ENCODE measurements at places on chromosomes 7 and 10. TPM values are rescaled to one million over a fixed set of nuclear protein-coding genes. Genes with fewer than 3 reads are reported as not detected.

Gene WNT2
- not detected for total RNA-seq

Gene ADIRF
- total RNA-seq: not detected

Gene CD36
- 0.23 TPM for total RNA-seq

Gene NXPH1
- total RNA-seq: 1.0 TPM

GRCh38 chr7:74590813-74591212, 66.7 kb upstream of the GTF2I start:
- H3K27me3 ChIP-seq: no peaks in the 10 kb centered on the region
- DNase-seq: no peak
- no peak overlapping the region for H3K27ac ChIP-seq
- H3K4me3 ChIP-seq: no peak overlapping the region
- peaks cover 5% of the 10 kb centered on the region for H3K36me3 ChIP-seq
- H3K4me1 ChIP-seq: peaks cover 18% of the 10 kb centered on the region

- no peak overlapping the region for H3K27ac ChIP-seq
- H3K27me3 ChIP-seq: no peaks in the 10 kb centered on the region
- H3K36me3 ChIP-seq: no peaks in the 10 kb centered on the region
These were observed 40.3 kb upstream of the YAE1 start for GRCh38 chr7:39525926-39526325.

DNA sequence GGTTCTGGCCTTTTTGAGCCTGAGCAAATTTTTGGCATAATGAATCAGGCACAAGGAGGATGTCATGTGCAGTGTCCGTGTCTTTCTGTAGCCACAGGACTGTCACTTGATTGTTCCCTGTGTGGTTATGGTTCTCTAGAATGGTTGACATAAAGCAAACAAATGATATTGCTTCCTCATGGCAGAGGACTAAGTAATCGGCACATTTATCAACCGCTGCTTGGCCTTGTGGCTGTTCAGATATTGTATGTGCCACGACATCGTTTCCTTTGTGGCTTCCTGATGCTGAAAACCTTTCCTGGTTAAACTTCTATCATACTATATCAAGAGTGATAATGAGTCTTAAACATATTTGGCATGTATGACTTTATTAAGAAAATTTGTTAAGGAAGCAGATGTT, 598.8 kb downstream of the SUGCT start:
- DNase-seq: no peak
- no peak overlapping the region for H3K27ac ChIP-seq
- no peak overlapping the region for H3K4me3 ChIP-seq
- no peaks in the 10 kb centered on the region for H3K27me3 ChIP-seq
- peaks cover 3% of the 10 kb centered on the region for H3K36me3 ChIP-seq

GRCh38 chr10:91705948-91706670, 73.2 kb upstream of the PPP1R3C start:
- H3K27ac ChIP-seq: no peak overlapping the region
- H3K4me3 ChIP-seq: no peak overlapping the region
- peaks cover 4% of the 10 kb centered on the region for H3K4me1 ChIP-seq
- DNase-seq: no peak
- no peaks in the 10 kb centered on the region for H3K27me3 ChIP-seq

DNA sequence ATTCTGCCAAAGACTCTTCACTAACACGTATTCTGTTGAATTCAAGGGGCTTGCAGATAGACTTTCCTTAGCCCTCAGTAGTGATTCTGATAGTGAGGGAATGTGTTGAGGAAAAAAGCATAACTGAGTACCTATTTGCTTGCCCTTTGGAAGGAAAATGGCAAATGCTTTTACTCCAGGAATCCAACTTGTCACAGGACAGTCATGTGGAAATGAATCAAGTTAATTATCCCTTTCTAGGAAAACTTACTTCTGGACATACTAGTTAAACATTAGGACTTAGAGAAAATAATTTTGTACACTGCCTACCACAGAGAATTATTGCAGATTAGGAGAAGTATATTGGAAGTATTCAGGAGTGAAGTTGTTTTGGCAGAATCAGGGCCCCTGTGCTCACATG, 148.9 kb upstream of the SLC13A1 start:
- H3K4me1 ChIP-seq: peaks cover 3% of the 10 kb centered on the region
- no peak overlapping the region for H3K27ac ChIP-seq
- H3K36me3 ChIP-seq: no peaks in the 10 kb centered on the region
- no peak for DNase-seq
- H3K4me3 ChIP-seq: no peak overlapping the region

DNA sequence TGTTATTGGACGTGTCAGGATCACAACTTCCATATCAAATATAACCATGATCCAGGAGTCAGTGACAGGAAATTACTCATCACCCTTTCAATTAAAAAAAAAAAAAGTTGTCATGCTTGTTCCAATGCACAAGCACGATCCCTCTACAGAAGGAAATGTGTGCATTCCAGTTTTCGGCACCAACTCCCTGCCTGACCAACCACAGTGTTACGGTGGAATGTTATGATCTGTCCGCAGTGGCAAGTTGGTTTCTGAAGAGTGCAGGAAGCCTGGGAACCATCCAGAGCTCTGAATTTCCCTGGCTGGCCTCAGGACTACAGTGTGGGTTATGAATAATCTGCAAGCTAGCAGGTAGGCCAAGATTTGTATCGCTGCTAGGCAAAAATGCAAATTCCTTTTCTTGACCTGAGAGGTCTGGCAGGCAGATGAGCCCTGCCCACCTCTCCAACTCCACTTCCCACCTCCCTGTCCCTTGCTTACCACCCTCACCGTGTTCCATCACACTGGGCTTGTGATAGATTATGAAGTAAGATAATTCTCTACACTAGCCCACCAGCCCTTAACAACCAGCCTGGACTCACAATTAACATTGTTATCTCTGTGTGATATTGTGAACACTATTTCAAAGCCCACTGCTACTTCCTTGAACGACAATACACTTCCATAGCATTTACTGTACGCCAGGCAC, 20.4 kb downstream of the FRMPD2 start:
- H3K27me3 ChIP-seq: no peaks in the 10 kb centered on the region
- H3K27ac ChIP-seq: no peak overlapping the region
- no peak for DNase-seq
- H3K4me1 ChIP-seq: peaks cover 11% of the 10 kb centered on the region
- H3K4me3 ChIP-seq: no peak overlapping the region

GRCh38 chr10:60467202-60467546, 77.5 kb upstream of the ANK3 start:
- no peaks in the 10 kb centered on the region for H3K27me3 ChIP-seq
- H3K27ac ChIP-seq: no peak overlapping the region
- no peak for DNase-seq
- no peaks in the 10 kb centered on the region for H3K4me1 ChIP-seq

DNA sequence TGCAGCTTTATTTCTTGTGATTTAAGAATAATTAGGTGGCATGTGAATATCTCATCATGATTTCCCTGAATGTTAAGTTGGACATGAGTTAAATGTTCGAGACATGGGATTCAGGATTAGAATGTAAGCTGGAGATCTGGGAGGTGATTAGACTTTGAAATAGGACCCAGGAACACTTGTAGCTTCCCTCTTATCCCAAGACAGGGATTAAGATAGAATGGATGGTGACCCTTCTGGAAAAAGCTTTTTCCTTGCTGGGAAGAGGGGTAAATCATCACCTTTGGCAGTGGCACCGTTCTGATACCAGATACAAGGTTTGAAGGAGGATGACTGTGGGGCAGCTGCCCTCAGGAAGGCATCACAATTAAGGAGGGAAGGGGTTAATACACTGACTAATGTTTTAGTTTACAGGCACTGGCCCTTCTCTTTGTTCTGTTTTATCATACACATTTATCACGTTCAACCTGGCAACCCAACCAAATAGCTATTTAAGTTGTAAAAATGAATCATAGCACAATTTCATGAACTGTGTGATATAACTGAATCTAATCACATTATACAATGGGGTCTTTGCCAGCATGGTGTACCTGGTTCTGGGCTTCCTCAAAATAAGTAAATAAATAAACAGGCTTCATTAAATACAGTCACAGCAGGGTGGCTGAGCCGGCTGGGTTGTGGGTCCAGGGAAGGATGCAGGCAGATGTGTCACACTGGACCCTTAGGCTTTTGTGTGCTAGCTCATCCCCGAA, 212.7 kb downstream of the LRMDA start:
- H3K27me3 ChIP-seq: peaks cover 9% of the 10 kb centered on the region
- H3K4me3 ChIP-seq: no peak overlapping the region
- DNase-seq: no peak
- H3K36me3 ChIP-seq: no peaks in the 10 kb centered on the region

GRCh38 chr10:69051710-69052487, 36.0 kb upstream of the SRGN start:
- DNase-seq: no peak
- no peak overlapping the region for H3K4me3 ChIP-seq
- no peaks in the 10 kb centered on the region for H3K27me3 ChIP-seq
- H3K36me3 ChIP-seq: no peaks in the 10 kb centered on the region

DNA sequence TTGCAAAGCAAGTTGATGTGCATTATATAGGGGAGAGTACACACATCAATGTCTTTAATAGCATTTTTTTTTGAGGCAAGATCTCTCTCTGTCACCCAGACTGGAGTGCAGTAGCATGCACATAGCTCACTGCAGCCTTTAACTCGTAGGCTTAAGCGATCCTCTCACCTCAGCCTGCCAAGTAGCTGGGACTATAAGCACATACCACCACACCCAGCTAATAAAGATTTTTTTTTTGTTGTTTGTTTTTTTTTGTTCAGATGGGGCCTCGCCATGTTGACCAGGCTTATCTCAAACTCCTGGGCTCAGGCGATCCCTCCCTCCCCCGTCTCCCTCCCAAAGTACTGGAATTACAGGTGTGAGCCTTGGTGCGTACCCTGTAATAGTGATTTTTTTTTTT, 1.5 kb downstream of the UMAD1 start:
- H3K4me3 ChIP-seq: peak overlapping the region; percentile 93
- peaks cover 38% of the 10 kb centered on the region for H3K4me1 ChIP-seq
- DNase-seq: no peak
- H3K36me3 ChIP-seq: peaks cover 8% of the 10 kb centered on the region
- no peak overlapping the region for H3K27ac ChIP-seq

GRCh38 chr10:104666106-104666505, 25.0 kb downstream of the SORCS3 start:
- no peaks in the 10 kb centered on the region for H3K27me3 ChIP-seq
- DNase-seq: no peak
- peaks cover 41% of the 10 kb centered on the region for H3K4me1 ChIP-seq
- no peaks in the 10 kb centered on the region for H3K36me3 ChIP-seq

DNA sequence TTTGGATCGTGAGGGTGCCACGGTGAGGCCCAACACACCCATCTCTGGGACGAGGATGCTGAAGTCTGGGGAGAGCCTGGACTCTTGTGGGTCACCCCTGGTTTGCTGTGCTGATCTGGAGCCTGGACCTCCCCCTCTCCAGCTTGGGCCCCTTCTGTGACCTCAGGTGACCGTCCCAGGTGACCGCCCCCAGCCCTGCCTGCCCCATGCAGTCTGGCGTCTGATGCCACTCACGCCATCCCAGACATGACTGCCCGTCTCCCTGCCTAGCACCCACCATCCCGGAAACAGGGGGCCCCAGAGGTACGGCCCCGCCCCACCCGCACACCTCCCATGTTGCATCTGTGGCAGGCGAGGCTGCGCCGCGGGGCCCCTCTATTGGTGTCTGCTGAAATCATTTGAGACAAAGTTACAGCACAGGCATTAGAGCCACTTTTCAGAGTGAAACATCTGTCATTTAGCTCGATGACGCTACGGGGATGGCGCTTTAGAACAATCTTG, 21.1 kb downstream of the UNCX start:
- H3K27me3 ChIP-seq: peaks cover 84% of the 10 kb centered on the region
- DNase-seq: no peak
- H3K36me3 ChIP-seq: no peaks in the 10 kb centered on the region
- H3K4me1 ChIP-seq: no peaks in the 10 kb centered on the region
- H3K4me3 ChIP-seq: no peak overlapping the region

Data from neural crest cell (in vitro differentiated cells).